Fibroblast of the aortic adventitia (primary cell): ENCODE measurements at places on chromosomes 6 and 20. TPM values are rescaled to one million over a fixed set of nuclear protein-coding genes. Genes with fewer than 3 reads are reported as not detected.

Gene ERVFRD-1
- total RNA-seq = not detected in 2 replicates

Gene SNAP91
- 0.36 TPM in 1 of 2 replicates, not detected in the other for total RNA-seq

Gene SLC16A10
- total RNA-seq = not detected in 2 replicates

Gene SLC17A4
- total RNA-seq = not detected in 2 replicates

Gene FNDC11
- 0.25 and 0.45 TPM in 2 replicates for total RNA-seq

Gene RAE1
- 24.8 and 26.9 TPM in 2 replicates for total RNA-seq

Gene FAM209B
- total RNA-seq = not detected in 2 replicates

Gene CMTR1
- total RNA-seq = 30.7 and 49.9 TPM in 2 replicates

Gene PI3
- total RNA-seq = not detected in 2 replicates
